ENCODE measurements at places on chromosomes 3 and 15. TPM values are rescaled to one million over a fixed set of nuclear protein-coding genes. Genes with fewer than 3 reads are reported as not detected.

GRCh38 chr3:158911586-158911985 lies 109.7 kb downstream of the MFSD1 start:
- DNase-seq: no peak

EFHB gene
- 6.0 TPM for total RNA-seq

DNA sequence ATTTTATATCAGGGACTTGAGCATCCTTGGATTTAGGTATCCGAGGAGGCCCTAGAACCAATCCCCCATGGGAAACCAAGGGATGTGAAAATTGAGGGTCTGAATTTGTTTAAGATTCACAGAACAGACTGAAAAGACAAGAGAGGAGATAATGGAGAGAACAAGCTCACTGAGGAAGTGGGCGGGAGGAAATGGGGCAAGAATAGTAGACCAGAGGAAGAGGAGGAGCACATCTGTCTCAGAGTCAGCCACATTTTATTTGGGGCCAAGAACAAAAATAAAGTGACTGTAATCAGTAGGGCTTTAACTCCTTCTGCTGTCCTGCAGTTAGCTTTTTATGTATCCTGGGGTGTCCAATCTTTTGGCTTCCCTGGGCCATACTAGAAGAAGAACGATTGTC lies 63.8 kb downstream of the BLM start:
- no peak for DNase-seq

DNA sequence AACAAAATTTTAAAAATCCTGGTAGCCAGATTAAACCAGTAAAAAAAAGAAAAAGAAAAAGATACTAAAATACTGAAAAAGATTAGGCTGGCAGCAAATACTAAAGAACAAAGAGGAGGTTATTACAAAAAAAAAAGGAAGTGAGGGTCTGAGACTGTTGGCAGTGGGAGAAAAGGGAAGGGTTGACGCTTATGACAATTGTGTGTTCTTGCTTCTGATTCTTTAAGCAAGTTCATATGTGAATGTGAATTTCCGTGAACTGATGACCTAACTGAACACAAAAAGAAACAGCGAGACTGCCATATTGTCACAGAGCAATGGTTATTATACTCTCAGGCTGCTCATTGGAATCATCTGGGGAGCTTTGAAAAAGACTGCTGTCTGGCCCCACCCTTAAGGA lies 56.5 kb downstream of the ATP13A4 start:
- no peak for DNase-seq

CLDN16 gene
- 2.0 TPM for total RNA-seq

- DNase-seq: no peak
Measured at GRCh38 chr3:98885851-98886250, 15.6 kb downstream of the DCBLD2 start.

- DNase-seq: peak; percentile 46
Measured at GRCh38 chr3:56468184-56469106, at the start of gene ERC2. Gene ERC2, minus strand, starts transcription at chr3:56468467.

- DNase-seq: no peak
Measured at GRCh38 chr3:193510154-193510553, 44.5 kb downstream of the ATP13A4 start.

DNA sequence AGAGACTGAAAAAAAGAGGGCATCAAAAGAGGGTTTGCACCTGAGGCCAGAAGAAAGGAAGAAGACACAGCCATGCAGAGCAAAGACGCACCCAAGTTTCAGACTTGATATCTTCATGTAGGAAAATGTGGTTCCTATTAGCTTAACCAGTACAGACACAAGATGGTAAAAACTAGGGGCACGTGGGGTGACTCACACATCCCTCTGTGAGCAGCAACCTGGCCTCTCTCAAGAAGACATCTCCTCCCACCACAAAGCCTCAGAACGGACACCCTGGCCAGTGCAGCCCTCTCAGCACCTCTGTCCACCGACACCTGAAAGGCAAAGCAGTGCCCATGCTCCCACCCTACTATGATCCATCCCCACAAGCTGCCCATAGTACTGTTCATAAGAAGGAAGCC lies 33.3 kb downstream of the GLB1 start:
- no peak for DNase-seq

DNA sequence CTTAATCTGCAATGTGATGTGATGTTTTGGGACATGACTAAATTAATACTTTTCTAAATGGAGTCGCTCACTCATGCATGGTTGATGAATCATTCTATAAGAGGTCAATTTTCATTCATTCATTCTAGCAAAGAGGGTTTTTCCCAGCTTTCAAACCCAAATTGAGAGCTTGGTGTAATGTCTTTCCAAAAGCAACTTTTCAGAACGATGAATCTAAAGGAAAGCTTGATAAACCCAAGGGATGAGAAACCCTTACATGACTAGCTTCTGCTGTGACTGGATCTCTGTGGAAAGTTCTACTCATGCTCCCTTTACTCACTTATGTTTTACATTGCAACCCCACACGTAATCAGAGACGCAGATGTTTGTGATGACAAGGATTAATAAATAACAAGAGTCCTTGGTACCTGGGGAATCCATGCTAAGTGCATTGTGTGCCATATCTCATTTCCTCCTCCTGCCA lies 47.7 kb downstream of the PDZRN3 start:
- DNase-seq: no peak

DNA sequence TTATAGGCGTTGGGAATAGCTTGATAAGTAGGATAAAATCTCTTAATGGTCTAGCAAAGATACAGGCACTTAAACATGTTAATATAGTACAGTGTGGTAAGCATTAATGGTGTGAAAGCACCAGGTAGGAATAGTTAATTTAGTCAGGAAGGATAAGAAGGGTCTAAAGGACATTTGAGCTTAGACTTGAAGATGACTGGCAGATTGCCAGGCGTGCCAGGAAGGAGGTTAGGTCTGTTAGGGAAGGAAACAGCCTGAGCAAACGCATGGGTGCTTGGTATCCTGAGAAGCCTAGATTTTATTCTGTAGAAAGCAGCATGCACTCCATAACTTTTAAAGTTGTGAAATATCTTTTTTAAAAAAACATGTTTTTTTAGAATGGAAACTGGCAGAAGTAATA lies 17.7 kb downstream of the SEC62 start:
- DNase-seq: peak; percentile 18

KCNMB3 gene
- 5.5 TPM for total RNA-seq

- DNase-seq: no peak
Measured at GRCh38 chr3:73049319-73049718, 12.1 kb upstream of the EBLN2 start.

IL12A gene
- 3.3 TPM for total RNA-seq

DNA sequence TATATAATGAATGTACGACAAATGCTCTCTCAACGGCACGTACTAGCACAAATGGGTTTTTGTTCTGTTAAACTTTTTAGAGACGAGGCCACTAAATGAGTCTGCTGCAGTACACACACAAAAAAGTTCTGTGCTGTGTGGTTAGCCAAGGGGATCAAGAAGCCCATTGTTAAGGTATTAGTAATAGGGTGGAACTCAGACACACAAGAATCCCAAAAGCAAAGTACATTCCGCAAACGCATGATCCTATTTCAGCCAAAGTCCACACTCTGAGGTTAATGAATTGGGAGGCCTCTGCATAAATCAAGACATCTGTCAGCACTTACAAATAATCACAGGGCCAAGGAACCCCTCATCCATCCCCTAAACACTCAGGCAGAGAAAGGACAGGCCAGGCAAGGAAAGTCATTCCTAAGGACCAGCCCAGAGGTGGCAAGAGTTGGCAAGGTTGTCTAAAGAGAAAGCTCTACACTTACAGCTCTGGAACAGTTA lies 12.1 kb downstream of the OSBPL10 start:
- DNase-seq: no peak

DNA sequence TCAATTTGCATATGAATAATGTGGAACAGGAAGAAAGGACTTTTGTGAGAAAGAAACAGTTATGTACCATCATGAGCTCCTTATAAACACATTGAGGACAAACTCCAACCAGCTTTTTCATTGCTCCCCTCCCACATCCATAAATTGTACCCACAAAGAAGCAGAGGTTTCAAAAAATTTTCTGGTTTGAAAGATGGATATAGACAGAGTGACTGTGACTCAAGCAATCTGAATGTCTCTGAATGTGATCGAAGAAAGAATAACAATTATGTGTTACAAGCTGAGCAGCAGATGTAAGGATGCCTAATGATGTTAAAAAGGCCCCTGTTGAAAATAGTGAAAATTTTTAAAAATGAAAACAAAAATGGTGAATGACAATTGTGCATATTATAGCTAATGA lies 127.4 kb downstream of the TFG start:
- DNase-seq: no peak

WDR72 gene
- total RNA-seq: 0.97 TPM

RTP3 gene
- not detected for total RNA-seq

DNA sequence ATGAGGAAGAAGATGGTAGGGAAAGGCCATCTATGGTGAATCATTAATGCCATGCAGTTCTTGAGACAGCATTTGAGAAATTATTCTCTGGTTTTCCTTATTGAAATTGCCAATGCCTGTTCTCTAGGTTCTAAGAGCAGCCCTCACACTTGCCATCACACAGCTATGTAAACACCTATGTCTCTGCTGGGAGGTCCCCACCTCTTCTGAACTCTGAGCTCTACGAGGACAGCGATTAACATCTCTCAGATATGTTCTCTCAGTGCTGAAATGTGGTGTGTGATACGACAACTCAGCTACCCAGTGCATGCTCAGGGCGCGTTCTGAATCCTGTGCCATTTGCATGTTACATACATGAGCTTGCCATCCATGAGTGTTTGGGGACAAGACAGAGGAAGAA lies 131.3 kb upstream of the CTDSPL start:
- no peak for DNase-seq

DNA sequence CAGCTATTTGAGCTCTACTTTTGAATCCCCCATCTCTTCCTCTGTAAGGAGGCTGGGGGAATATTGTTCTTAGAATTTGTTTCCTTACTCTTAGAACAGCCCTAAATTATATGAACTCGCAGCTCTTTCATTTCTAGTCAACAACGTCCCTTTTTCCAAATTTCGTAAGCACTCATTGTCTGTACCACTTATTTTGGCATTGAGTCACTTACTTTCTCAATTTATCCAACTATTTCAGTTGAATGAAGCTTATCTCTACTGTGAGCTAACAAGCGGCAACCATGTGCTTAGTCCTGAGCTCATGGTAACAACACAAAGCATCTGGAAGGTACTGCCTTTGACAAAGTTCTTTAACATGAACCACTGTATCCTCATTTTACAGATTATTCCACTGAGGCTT lies 191.1 kb downstream of the GREM1 start:
- no peak for DNase-seq

GRCh38 chr3:50278880-50279224 lies at the start of gene LSMEM2:
Gene LSMEM2, plus strand, starts transcription at chr3:50279087. Its CDS starts 27 bp downstream, at chr3:50279114.
- DNase-seq: no peak

- DNase-seq: no peak
Measured at GRCh38 chr3:113873814-113874526, 35.4 kb downstream of the GRAMD1C start.

PCLAF gene
- total RNA-seq: 4.7 TPM

- peak; percentile 50 for DNase-seq
Measured at GRCh38 chr3:122979211-122979610, 48.4 kb downstream of the SEMA5B start.

CLDN18 gene
- 114 TPM for total RNA-seq

DNA sequence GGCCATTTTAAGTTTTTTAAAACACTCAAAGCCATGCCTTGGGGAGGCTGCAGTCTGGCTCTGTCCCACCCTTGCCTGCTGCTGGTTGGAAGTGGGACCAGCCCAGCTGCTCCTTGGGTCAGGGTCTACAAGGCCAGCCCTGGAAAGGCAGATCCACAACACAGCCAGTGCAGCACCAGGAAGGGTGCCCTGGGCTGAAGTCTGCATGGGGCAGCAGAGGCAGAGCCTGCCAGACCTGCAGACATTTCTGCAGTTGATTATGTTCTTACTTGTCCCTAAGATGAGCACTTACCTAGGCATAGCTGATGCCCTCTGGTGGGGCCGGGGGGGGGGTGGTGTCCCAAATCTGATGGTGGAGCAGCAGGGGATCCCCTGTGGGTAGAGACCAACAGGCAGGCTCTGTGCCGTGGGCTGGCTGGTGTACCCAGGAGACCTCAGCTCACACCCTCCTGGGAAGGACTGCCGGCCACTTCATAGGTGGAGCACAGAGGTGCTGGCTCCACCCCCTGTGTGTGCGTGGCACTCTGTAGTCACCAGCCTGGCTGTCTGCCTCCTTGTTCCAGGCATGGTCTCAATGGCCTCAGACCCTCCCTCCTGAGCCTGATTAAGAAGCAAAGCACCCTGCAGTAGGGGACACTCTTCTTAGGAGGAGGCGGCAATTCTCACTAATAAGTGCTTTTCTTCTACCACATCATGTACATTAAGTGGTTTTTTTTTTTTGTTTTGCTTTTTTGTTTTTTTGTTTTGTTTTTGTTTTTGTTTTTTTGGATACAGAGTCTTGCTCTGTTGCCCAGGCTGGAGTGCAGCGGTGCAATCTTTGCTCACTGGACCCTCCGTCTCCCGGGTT lies 97.4 kb upstream of the KLF13 start:
- DNase-seq: peak; percentile 27

- peak; percentile 92 for DNase-seq
Measured at GRCh38 chr3:118501152-118501551, 533.5 kb downstream of the IGSF11 start.

- no peak for DNase-seq
Measured at GRCh38 chr3:32181365-32181764, 57.1 kb upstream of the CMTM8 start.

DNA sequence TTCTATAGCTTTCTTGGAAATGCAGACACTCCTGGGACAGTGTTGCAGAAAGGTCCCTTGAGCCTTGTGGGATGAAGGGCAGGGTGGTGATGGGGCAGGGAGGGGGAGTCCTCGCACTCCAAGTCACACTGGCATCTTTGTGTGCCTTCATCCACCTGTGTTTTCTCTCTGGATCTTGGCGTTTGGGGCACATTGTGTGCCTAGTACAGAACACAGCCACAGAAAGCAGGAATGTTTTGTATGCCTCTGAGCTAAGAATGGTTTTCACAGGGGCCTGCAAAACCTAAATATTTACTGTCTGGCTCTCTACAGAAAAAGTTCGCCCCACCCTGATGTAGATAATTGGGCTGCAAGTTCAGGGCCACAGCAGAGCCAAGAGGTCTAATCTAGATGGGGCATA lies 5.7 kb downstream of the MYZAP start:
- DNase-seq: no peak

DNA sequence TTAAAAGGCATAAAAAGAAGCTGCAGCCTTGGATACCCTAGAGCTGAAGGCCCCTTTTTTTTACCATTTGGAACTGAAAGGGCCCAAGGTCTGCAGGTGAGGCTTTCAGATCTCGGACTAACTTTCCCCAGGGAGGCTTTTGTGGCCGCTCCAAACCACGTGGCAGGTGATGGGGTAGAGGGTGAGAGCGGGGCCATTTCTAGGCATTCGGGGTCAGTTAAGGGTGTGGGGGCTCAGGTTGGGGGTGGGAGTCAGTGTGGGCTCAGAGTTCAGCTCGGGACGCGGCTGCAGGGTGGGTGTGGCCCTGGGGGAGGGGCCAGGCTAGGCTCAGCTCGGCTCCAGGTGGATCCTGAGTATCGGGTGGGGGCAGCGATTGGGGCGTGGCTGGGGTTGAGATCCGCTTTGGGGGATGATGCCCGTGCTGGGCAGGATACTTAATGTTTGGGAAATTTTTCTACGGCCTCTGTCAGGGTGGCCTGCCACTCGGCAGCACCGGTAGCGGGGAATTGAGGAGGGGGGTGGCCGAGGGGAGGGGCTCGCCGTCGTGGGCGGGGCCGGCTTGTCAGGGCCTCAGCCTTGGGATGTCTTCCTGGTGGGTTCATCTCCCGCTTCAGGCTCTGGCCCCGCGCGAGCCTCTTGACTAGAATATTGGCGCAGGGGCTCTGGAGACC lies 2.5 kb downstream of the KLF13 start:
- no peak for DNase-seq

- DNase-seq: peak; percentile 34
Measured at GRCh38 chr3:174242311-174243041, 616.7 kb upstream of the NAALADL2 start.
